ENCODE measurements at places on chromosomes 12 and 14. TPM values are rescaled to one million over a fixed set of nuclear protein-coding genes. Genes with fewer than 3 reads are reported as not detected.

The SOX5 gene
- 13.2 TPM for total RNA-seq

The ACOT6 gene
- total RNA-seq, result not detected

The FGF6 gene
- total RNA-seq, result not detected

The C1QL4 gene
- not detected for total RNA-seq

DNA sequence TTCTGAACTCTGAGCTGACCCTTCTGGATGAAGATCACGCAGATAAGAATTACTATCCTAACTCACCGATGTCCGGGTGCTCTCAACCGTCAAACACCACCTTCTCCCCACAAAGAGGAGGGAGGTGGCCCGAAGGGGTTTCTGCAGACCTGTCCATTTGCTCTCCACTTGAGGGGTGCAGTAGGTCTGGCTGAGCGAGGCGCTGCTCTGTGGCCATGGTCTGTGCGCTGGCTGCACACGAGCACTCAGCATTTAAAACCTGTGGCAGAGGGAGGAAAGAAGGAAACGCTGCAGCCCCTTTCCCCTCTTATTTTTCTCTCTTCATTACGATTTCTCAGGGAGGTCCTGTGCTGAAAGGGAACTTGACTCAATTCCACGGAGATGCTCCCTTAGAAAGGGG lies 1.5 kb upstream of the HOXC13 start:
- no peak for DNase-seq

Measured in left cardiac atrium (tissue), 4 donors.